MCF 10A (cell line): ENCODE measurements at places on chromosomes 7 and 10. TPM values are rescaled to one million over a fixed set of nuclear protein-coding genes. Genes with fewer than 3 reads are reported as not detected.

- H3K4me3 ChIP-seq: no peak overlapping the region
- H3K4me1 ChIP-seq: no peaks in the 10 kb centered on the region
- peaks cover 58% of the 10 kb centered on the region for H3K27me3 ChIP-seq
- no peaks in the 10 kb centered on the region for H3K36me3 ChIP-seq
- no peak for DNase-seq
Observed at GRCh38 chr7:106795084-106795876, 69.8 kb upstream of the PIK3CG start.

GRCh38 chr10:821322-821721 is 110.2 kb downstream of the LARP4B start:
- H3K27ac ChIP-seq: peak overlapping the region; percentile 44
- no peaks in the 10 kb centered on the region for H3K4me1 ChIP-seq
- DNase-seq: peak; percentile 24
- H3K27me3 ChIP-seq: no peaks in the 10 kb centered on the region
- H3K4me3 ChIP-seq: no peak overlapping the region

Gene SNCG
- total RNA-seq: 4.2 and 7.3 TPM in 2 replicates

GRCh38 chr10:89454561-89455347 is 40.4 kb downstream of the IFIT5 start:
- no peak for DNase-seq
- H3K36me3 ChIP-seq: no peaks in the 10 kb centered on the region
- peaks cover 27% of the 10 kb centered on the region for H3K4me1 ChIP-seq
- no peak overlapping the region for H3K4me3 ChIP-seq
- peak overlapping the region; percentile 0 for H3K27ac ChIP-seq

DNA sequence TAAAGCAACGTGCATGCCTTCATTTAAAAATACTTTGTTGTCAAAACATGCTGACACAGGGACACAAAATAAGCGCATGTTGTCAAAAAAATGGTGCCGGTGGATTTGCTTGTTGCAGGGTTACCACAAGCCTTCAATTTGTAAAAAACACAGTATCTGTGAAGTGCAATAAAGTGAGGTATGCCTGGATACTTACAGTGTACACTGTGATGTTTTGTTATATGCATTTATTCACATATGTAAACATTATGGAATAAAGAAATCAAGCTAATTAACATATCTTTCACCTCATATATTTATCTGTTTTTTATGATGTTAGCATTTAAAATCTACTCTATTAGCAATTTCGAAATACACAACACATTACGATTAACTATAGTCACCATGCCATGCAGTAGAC is 202.6 kb upstream of the FZD8 start:
- H3K27me3 ChIP-seq: no peaks in the 10 kb centered on the region
- no peak overlapping the region for H3K27ac ChIP-seq
- H3K36me3 ChIP-seq: no peaks in the 10 kb centered on the region
- no peak for DNase-seq

Gene FBXL13
- total RNA-seq: 0.35 and 0.74 TPM in 2 replicates

Gene CFAP70
- total RNA-seq: 1.5 and 2.9 TPM in 2 replicates

GRCh38 chr10:113056441-113057021 is 106.5 kb downstream of the TCF7L2 start:
- peaks cover 18% of the 10 kb centered on the region for H3K4me1 ChIP-seq
- H3K27me3 ChIP-seq: no peaks in the 10 kb centered on the region
- peak; percentile 87 for DNase-seq
- peaks cover 7% of the 10 kb centered on the region for H3K36me3 ChIP-seq
- H3K27ac ChIP-seq: no peak overlapping the region
